ENCODE measurements at places on chromosomes 3 and 15. TPM values are rescaled to one million over a fixed set of nuclear protein-coding genes. Genes with fewer than 3 reads are reported as not detected.
A peak's percentile ranks its signal among the peaks of the same experiment; 100 is the strongest.

GRCh38 chr3:175430983-175431773 lies 572.0 kb downstream of the NAALADL2 start:
- no peak for DNase-seq
- no peak overlapping the region for H3K4me3 ChIP-seq
- no peak overlapping the region for H3K27ac ChIP-seq
- no peaks in the 10 kb centered on the region for H3K4me1 ChIP-seq

- H3K27me3 ChIP-seq: no peaks in the 10 kb centered on the region
- no peak overlapping the region for H3K4me3 ChIP-seq
- no peak overlapping the region for H3K27ac ChIP-seq
- H3K36me3 ChIP-seq: no peaks in the 10 kb centered on the region
- H3K4me1 ChIP-seq: peaks cover 12% of the 10 kb centered on the region
These were observed 1.2 kb upstream of the C3orf70 start for GRCh38 chr3:185153861-185154629.

DNA sequence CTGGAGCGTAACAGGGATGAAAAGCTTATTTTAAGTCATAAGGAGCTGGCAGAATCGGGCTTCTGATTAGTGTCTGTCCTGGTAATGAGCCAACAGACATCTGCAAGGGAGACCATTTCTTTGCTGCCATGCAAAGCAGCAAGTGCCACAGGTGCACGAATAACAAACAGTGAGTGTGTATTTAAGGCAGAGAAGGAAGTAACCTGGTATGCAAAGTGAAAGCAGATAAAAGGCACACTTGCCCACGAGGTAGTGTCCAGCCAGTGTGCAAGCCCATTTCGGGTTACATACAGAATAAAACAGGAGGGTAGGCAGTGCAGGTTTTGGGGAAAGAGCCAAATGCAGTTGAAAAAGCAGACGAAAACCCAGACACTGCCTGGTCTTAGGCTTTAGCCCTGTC lies 1153.7 kb downstream of the SI start:
- H3K27ac ChIP-seq: no peak overlapping the region
- H3K4me3 ChIP-seq: no peak overlapping the region
- no peaks in the 10 kb centered on the region for H3K4me1 ChIP-seq
- H3K27me3 ChIP-seq: no peaks in the 10 kb centered on the region
- no peaks in the 10 kb centered on the region for H3K36me3 ChIP-seq

- H3K36me3 ChIP-seq: no peaks in the 10 kb centered on the region
- no peaks in the 10 kb centered on the region for H3K27me3 ChIP-seq
- H3K27ac ChIP-seq: no peak overlapping the region
- no peak overlapping the region for H3K4me3 ChIP-seq
- H3K4me1 ChIP-seq: no peaks in the 10 kb centered on the region
- no peak for DNase-seq
These were observed 95.0 kb upstream of the CCDC80 start for GRCh38 chr3:112735926-112736325.

DNA sequence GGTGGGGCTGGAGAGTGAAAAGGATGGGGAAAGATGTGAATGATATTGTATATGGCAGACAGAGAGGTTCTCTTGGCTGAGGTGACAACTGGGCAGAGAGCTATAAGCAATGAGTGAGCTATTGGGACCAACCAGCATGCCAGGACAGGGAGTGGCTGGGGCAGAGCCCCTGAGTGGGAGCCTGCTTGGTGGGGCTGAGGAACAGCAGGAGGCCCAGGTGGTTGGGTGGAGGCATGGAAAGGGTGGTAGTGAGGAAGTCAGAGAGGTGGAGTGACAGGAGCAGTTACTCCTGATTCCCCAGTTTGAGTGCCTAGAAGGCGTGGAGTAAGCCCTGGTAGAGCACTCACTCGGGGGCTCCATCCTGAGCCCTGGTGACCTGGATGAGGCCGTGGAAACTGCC lies 15.5 kb upstream of the TNFAIP8L3 start:
- no peaks in the 10 kb centered on the region for H3K36me3 ChIP-seq
- H3K4me1 ChIP-seq: peaks cover 18% of the 10 kb centered on the region
- no peak overlapping the region for H3K4me3 ChIP-seq
- peak overlapping the region; percentile 26 for H3K27ac ChIP-seq
- H3K27me3 ChIP-seq: no peaks in the 10 kb centered on the region

The MORC1 gene
- not detected for total RNA-seq

DNA sequence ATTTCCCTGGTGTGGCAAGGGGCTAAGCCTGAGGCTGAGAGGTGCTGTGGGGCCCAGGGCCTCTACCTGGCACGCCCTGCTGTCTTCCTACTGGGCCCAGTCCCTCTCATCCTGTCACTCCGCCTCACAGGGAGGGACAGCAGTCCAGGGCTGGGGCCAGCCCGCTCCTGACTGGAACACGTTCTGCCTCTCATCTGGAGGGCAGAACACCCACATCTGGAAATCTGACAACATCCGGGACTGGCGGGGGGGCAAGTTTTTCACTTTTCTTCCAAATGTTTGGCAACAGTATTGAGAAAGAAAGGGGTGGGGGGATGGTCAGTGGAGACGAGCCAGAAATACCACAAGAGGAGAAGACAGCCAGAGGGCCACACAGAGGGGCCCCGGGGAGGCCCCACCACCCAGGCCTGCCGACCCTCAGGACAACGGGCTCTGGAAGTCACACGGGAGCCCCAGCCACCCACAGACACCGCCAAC lies 1.8 kb upstream of the MYL3 start:
- no peaks in the 10 kb centered on the region for H3K36me3 ChIP-seq
- no peaks in the 10 kb centered on the region for H3K27me3 ChIP-seq
- DNase-seq: no peak
- peak overlapping the region; percentile 7 for H3K27ac ChIP-seq
- no peak overlapping the region for H3K4me3 ChIP-seq

DNA sequence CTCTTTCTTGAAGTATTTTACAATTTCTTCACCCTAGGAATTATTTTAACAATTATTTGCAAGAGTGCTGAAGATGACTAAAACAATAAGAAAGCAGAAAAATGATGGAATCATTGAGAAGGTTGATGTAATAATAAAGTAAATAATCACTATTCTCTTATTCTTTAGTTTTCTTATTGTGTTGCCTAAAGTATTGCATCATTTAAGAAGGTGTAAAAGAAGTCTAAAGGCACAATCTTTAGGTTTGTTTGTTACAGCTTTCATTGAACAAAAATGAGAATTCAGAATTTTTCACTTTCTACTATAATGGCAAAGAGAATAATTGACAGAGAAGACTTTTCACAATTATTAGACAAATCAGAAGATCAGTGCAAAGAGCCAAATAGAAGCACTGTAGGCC lies 65.2 kb downstream of the ASTE1 start:
- H3K27ac ChIP-seq: no peak overlapping the region
- no peak for DNase-seq
- no peak overlapping the region for H3K4me3 ChIP-seq

- H3K4me1 ChIP-seq: peaks cover 32% of the 10 kb centered on the region
- H3K27ac ChIP-seq: peak overlapping the region; percentile 86
- no peaks in the 10 kb centered on the region for H3K27me3 ChIP-seq
- H3K36me3 ChIP-seq: peaks cover 8% of the 10 kb centered on the region
- H3K4me3 ChIP-seq: peak overlapping the region; percentile 97
These were observed 559 bp downstream of the SENP5 start for GRCh38 chr3:196868297-196868661.

The CYFIP1 gene
- 21.1 TPM for total RNA-seq

DNA sequence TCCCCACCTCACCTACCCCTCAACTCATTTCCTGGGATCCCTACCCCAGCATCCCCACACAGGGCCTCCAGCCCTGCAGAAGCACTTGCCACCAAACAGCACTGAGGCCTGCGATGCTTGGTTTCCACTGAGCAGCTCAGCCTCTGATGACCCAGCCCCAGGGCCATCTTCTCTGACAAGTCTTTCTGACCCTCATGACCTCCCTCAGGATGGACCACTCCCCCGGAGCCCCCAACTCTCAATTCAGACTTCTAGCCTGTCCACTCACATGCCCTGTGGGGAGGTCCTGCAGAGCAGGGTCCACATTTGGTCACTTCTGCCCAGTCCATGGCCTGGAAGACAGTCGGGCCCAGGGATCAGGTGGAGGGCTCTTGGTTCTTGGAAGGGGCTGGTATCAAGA lies 63.4 kb upstream of the SPATA12 start:
- H3K27me3 ChIP-seq: no peaks in the 10 kb centered on the region
- no peak overlapping the region for H3K4me3 ChIP-seq

DNA sequence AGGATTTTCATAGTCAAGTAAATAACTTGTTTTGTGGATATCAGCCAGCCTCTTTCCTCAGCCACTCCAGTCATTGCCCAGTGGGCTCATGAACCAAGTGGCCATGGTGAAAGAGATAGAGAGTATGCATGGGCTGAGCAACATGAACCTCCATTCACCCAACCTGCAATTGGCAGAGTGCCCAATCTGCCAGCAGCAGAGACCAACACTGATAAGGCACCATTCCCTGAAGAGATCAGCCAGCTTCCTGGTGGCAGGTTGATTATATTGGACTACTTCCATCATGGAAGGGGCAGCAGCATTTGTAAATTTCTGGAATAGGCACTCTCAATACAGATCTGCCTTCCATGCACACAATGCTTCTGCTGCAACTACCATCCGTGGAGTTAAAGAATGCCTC lies 10.3 kb upstream of the MCF2L2 start:
- no peak overlapping the region for H3K27ac ChIP-seq
- no peaks in the 10 kb centered on the region for H3K4me1 ChIP-seq
- H3K4me3 ChIP-seq: no peak overlapping the region
- no peaks in the 10 kb centered on the region for H3K27me3 ChIP-seq
- H3K36me3 ChIP-seq: no peaks in the 10 kb centered on the region

DNA sequence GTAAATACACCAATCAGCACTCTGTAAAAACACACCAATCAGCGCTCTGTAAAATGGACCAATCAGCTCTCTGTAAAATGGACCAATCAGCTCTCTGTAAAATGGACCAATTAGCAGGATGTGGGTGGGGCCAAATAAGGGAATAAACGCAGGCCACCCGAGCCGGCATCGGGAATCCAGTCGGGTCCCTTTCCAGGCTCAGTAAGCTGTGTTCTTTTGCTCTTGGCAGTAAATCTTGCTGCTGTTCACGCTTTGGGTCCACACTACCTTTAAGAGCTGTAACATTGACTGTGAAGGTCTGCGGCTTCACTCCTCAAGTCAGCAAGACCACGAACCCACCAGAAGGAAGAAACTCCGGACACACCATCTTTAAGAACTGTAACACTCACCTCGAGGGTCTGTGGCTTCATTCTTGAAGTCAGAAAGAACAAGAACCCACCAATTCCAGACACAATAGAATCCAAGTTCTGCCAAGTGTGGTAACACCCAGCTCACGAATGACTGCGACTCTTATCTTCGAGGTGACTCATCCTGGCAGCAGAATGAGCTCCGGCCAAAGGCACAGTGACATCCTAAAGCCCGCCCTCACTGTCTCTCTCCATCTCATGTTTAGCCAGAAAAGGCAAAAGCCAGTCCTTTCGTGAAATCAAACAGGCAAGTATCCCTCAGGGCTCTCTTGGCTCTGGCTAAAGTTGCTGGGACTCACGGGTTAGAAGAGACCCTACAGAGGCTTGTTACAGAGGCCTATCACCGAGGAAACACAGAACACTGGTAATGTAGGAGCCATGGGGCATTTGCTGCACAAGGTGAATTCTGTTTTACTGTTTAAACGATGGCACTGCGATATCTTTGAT lies 155.2 kb downstream of the FAM43A start:
- no peaks in the 10 kb centered on the region for H3K27me3 ChIP-seq
- DNase-seq: peak; percentile 81
- H3K4me3 ChIP-seq: no peak overlapping the region
- H3K4me1 ChIP-seq: peaks cover 17% of the 10 kb centered on the region
- H3K27ac ChIP-seq: peak overlapping the region; percentile 85

The GOLGA6D gene
- not detected for total RNA-seq

DNA sequence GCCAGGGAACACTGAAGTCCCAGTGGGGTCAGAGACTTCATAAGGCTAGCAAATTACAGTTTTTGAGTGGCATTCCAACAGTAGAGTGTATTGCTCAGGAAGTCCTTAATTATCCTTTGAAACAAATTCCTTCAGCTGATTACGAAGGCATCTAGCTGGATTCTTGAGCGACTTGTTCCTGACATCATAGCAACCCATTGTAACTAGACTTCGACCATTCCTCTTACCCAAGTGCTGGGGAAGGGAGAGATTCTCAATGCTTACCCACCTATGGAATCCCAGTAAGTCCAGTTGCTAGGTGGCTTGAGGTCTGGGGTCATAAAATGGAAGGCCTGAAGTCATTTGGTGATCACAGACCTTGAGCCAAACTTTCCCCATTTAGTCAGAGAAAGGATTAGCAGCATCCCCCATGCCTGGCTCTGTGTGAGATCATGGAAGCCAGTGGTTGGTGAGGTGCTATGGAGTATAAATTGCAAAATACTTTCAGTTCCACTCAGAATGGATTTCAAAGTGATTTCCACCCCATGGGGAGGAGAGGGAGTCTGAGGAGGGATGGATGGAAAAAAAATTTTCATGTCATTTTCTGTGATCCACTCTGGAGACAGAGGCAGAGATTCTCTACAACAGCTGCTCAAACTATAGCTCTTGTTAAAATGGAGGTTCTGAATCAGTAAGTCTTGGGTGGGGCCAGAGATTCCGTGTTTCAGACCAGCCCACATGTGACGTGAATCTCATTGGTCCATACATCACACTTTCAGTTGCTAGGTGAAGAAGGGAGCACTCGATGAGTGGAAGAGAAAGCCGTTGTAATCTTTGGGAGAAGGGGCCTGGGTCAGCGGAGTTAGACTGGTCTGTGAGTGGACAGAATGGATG lies 45.7 kb downstream of the CD86 start:
- no peak overlapping the region for H3K4me3 ChIP-seq
- no peak overlapping the region for H3K27ac ChIP-seq
- no peaks in the 10 kb centered on the region for H3K4me1 ChIP-seq
- H3K27me3 ChIP-seq: no peaks in the 10 kb centered on the region

- no peak for DNase-seq
- H3K4me3 ChIP-seq: no peak overlapping the region
- no peak overlapping the region for H3K27ac ChIP-seq
- no peaks in the 10 kb centered on the region for H3K27me3 ChIP-seq
- H3K4me1 ChIP-seq: no peaks in the 10 kb centered on the region
- H3K36me3 ChIP-seq: peaks cover 18% of the 10 kb centered on the region
These were observed 40.3 kb downstream of the USP50 start for GRCh38 chr15:50506121-50506520.

DNA sequence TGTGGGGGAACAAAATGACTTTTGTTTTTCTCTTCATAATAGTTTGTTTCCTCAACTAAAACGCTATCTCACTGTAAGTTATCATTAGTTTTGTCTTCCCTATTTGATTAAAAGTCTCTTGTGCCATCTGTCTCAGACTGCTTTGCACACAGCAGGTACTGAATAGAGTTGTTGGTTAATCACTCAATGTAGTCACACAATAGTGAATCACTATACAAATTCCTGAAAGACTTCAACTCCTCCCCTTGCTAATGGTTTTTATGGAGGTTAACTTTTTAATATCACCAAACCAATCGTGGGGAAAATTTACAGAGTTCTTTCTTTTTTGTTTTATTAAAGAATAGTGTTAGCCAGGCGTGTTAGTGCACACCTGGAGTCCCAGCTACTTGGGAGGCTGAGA lies 2.6 kb upstream of the NGLY1 start:
- H3K27ac ChIP-seq: no peak overlapping the region
- no peaks in the 10 kb centered on the region for H3K27me3 ChIP-seq
- no peak for DNase-seq
- peaks cover 26% of the 10 kb centered on the region for H3K4me1 ChIP-seq

DNA sequence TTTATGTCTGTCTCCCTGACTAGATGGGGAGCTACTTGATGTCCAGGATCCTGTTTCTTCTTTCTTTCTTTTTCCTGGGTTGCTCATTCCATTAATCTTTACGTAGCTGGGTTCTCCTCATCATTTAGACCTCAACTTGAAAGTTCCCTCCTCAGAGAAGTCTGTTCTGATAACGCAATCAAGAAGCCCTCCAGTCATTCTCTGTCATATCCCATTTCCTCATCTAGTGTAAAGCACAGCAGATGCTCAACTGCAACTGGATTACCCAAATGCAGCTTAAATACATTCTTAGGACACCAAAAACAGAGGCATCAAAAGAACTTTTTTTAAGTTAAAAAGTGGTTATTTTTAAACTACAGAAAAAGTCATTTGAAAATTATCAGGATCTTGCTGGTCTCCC lies 51.7 kb upstream of the ST3GAL6 start:
- no peaks in the 10 kb centered on the region for H3K4me1 ChIP-seq
- DNase-seq: no peak
- H3K4me3 ChIP-seq: no peak overlapping the region
- H3K36me3 ChIP-seq: no peaks in the 10 kb centered on the region

All from right atrium auricular region (tissue), 2 donors.